ENCODE measurements at places on chromosomes 16 and 17. TPM values are rescaled to one million over a fixed set of nuclear protein-coding genes. Genes with fewer than 3 reads are reported as not detected.

DNA sequence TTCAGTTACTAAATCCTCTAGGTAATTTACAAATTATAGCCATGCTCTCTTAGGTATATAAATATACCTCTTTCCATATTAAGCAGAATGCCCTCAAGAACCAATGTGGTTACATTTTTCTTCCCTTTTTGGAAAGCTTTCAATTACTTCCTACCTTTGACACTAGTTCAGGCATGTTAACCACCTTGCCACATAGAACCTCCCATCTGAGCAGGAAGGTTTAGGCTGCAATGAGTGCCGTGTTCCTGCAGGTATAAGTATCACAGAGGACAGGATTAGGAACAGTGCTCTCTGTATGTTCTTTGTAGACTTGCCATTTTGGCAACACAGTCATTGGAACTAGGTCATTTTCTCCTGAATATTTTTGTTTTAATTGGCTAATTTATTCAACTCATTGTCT, 20.1 kb downstream of the KRT25 start:
- DNase-seq = no peak

- DNase-seq = no peak
These were observed 64.5 kb downstream of the TANGO6 start for GRCh38 chr16:68907781-68908181.

DNA sequence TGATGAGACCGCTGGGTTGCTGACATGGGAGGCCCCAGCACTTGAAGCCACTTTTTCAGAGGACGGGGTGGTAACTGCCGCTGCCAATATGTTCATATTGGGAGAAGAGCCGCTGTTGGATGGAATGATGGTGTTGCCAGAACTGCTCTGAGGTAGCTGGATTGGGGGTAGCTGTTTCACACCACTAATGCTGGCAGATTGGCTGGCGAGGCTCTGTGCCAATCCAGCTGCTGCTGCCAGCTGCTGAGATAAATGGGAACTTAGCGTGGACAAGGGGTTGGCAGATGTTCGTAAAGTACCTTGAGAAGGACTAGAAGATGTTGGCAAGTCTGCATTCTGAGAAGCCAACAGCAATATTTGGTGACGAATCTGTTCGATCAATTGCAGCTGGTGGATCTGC, 10.0 kb downstream of the SALL1 start:
- DNase-seq = no peak

DNA sequence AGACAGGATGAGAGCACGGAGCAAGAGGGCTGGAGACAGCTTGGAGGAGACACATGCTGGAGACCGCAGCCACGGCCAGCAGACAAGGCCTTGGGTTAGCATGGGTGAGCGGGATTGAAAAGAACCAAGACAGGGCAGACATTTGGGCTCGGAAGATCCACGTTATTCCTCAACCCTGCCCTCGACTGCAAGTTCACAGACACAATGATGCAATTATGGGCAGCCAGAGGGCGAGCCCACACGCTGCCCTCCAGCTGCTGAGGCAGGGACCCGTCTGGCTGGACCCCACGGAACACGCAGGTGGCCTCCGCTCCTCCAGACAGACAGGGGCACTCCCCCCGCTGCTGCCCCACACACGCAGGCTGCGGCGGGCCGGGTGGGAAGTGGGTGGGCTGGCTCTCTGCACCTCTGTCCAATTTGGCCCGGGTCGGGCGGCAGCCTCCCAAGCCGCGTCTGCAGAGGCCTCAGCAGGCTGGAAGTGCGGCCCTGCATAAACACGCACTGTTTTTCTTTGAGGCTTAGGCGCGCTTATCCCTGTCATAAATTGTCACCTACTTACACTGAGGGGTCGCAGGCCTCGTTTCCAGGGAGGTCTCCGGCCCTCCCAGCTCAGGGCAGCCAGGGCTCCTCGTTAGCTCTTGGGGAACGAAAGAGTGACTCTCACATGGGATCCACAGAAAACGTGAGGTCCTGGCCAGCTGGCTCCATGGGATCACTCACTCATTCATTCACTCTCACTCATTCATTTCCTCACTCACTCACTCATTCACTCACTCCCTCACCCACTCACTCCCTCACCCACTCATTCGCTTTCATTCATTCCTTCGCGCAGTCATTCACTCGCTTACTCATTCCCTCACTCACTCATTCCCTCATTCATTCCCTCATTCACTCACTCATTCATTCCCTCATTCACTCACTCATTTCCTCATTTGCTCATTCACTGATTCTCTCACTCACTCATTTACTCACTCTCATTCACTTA, 303.9 kb downstream of the C16orf95 start:
- no peak for DNase-seq

DNA sequence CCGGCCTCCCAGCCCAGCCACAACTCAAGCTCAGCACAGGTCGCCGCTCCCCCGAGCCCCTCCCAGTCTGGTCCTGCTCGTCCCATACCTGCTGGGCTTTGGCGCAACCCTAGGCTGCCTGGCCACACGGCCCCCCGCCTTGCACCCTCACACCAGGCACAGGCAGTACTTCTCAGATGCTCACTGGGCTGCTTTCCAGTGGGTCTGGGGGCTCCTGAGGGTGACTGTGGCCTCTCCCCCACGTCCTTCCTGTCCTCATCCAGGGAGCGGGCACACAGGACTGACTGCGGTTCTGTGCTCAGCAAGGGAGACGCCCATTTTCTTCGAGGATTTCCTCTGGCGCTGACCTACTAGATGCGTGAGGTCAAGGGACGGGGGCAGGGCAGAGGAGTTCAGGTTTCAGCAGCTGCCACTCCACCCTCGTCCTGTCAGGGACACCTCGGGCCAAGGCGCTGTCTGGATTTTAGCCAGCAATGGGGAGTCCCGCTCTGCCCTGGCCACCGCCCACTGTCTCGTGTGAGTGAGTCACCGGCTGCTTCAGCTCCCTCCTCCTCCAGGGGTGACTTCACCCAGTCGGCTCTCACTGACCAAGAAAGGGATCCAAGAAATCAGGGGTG, 115.8 kb downstream of the NPIPB11 start:
- no peak for DNase-seq

DNA sequence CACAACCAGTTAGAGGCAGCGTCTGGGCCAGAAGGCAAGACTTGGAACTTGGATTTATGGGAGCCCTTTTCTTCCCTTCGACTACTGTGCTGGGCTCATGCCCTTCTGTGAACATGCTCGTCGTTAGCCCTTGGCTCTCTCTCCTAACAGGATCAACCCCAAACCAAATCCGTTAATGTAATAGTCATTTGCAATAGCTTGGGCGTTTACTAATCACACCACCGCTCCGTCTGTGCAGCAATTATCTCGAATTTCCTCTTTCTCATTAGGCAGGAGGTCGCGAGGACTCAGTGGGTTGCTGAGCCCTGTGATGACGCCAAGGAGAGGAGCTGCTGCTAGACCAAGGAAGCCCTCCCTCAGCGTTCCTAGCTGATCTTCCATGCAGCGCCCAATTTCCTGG, 114.7 kb downstream of the ENGASE start:
- DNase-seq = no peak

DNA sequence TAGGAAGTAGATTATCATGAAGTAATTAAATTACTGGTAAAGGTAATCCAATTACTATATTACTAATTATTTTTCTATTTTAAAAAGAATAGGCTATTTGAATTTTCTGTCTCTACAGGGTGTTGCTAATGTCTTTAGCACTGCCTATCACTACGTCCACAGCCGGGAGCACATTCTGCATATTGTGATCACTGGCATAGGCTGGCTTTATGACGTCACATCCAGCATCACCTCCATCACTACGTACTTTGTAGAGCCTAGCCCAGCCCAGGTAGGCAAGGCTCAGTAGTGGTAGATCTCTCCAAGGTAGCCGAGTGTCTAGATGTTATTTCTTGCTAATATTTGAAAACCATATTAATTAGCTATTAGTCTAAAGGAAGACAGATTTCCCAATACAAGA, 33.8 kb upstream of the NSRP1 start:
- no peak for DNase-seq

DNA sequence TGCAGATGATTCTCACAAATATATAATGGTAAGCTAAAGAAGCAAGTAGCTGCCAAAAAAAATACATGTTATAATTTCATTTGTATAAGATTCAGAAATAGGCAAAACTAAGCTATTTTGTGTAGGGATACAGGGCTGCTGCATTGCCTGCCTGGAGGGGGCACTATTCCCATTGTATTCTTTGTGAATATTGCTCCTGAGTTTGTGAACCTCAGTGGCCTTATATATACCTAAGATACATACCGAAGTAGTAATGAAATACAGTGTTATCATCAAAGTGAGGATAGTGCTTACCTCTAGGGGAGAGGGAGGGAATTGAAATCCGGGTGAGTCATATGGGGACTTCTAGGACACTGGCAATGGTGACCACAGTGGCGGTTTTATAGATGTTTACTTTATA, 53.5 kb downstream of the C17orf58 start:
- DNase-seq = no peak

- DNase-seq = no peak
These were observed 5.9 kb upstream of the SPG7 start for GRCh38 chr16:89502081-89502843.

DNA sequence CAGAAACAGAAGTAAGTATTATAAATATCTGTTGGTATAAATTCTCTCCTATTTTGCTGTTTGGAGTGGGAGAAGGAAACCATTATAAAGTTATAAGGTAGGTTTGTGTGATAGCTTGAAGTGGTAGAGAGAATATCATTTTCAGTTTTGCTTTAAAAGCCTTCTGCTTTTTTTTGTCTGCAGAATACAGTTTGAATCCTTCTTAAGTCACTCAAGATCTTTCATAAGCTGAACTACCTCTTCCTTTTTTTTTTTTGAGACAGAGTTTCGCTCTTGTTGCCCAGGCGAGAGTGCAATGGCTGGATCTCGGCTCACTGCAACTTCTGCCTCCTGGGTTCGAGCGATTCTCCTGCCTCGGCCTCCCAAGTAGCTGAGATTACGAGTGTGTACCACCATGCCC, 9.0 kb downstream of the ATAD5 start:
- DNase-seq = no peak

DNA sequence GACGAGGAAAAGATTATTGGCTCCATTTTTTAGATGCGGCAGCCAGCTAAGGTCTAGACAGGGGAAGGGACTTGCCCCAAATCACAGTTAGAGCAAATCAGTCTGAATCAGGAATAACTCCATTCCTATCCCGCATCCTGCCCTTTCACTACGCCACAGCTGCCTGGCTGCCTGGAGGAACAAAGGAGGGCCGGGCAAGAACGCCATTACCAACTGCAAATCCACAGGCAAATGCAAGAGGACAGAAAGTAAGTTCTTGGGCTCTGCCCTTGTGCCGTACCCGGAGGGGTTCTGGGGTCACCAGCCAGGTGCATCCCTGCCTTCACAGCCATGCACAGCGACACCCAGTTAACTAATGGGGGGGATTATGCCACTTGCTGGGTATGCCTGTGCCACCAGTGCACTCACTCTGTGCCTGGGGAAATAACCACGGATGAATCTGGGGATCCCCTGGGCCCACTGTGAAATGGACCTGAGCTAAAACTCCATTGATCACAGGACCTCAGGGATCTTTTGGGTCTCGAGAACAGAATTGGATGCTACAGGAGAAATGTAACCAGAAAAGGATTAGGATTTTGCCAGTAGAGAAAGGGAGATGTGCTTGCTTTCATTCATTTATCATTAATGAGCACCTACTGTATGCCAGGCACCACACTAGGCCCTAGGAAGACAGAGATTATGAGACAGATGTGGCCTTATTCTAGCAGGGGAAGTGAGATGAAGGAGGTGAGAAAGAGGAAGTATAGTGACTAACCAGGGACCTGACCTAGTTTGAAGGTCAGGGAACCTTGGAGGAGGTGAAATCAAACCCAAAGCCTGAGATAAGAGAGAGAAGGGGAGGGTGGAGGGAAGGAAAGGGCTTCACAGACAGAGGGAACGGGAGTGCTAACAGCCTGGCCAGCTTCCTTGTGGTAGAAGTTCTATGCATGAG, 17.7 kb downstream of the BCL7C start:
- DNase-seq = no peak

CMTM2 gene
- total RNA-seq = 1.1 TPM

GCGR gene
- 72.0 TPM for total RNA-seq

SCARF1 gene
- 11.9 TPM for total RNA-seq

PRKCB gene
- total RNA-seq = 6.2 TPM

Measured in liver (tissue), 10 donors.